ENCODE measurements at places on chromosomes 11 and 22.

DNA sequence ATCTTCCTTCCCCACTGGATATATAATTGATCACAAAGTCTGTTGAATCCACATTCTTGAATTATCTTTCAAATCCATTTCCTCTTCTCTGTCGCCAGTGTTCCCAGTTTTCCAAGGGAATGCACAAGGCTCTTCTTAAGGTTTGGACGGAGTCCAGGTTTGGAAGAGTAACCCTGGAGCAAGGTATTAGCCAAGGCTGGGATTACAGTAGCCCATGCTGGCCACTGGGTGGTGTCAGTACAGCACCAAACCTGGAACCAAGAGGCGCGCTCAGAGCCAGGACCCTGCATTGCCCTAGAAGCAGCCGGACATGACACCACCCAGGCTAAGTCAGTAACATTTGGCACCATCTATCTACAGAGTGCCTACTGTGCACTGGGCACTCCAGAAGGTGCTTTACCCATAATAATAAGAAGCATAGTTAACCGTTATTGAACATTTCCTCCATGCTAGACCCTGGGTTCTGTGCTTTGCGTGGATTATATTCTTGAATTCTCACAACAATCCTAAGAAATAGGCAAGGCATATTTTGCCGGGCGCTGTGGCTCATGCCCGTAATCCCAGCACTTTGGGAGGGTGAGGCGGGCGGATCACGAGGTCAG lies 48.0 kb upstream of the CLPB start:
- DNase-seq: no peak

- DNase-seq: no peak
Measured at GRCh38 chr22:45155050-45155840, 8.5 kb upstream of the NUP50 start.

DNA sequence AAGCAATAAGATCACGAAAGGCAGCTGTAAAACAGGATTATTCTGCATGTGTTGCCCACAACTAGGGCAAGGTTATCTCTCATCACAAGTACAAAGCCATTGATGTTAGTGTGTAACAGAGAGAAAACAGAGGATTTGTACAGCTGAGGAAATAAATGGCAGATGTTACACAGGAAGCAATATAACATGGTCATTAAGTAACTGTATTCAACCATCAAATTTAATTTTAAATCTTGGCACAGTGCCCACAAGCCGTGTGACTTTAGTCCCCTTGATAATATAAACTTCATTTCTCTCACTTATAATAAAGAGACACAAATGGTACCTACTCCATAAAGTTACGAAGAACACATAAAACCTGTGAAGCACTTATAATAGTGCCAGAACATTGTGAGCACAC lies 17.3 kb downstream of the OR51E2 start:
- no peak for DNase-seq

DNA sequence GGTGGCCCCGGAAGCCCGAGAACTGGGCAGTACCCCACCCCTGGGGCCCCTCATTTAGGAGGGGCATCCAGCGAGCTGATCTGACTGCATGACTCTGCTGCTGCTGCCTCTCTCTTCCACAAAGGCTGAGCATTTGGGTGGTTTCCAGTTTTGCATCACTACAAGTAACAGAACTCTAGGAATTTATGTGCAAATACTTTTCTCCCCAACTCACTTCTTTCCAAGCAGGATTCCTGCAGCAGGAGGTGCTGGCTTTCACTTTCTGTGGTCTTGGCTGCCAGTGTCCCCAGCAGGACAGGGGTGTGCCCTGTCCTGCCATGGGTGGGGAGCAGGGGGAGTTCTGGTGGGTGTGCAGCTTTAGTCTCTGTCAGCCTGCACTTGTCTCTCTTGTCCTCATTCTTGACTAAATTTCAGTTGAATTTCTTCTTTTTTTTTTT lies 21.2 kb downstream of the UPB1 start:
- DNase-seq: no peak

- DNase-seq: no peak
Measured at GRCh38 chr22:47672526-47672925, 910.1 kb downstream of the TBC1D22A start.

GRCh38 chr11:92894197-92894596 lies 75.3 kb upstream of the MTNR1B start:
- no peak for DNase-seq

DNA sequence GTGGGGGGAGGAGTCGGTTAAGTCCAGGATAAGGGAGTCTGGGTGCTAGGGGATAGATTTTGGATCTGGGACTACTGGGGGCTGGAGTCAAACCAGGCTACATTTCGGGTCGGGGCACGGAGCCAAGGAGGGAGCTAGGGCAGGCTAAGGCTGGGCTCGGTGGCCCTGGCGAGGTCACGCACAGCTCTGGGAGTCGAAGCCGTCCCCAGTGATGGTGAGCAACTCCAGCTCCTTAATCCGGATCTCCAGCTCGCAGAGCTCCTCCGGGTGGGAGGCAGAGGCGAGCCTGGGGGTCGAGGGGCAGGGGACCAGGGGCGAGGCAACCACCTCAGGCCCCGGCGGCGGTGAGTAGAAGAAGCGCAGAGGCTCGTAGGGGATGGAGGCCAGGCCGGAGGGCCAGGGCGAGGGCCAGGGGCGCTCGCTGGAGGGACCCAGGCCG lies 544 bp downstream of the C11orf91 start:
- no peak for DNase-seq

DNA sequence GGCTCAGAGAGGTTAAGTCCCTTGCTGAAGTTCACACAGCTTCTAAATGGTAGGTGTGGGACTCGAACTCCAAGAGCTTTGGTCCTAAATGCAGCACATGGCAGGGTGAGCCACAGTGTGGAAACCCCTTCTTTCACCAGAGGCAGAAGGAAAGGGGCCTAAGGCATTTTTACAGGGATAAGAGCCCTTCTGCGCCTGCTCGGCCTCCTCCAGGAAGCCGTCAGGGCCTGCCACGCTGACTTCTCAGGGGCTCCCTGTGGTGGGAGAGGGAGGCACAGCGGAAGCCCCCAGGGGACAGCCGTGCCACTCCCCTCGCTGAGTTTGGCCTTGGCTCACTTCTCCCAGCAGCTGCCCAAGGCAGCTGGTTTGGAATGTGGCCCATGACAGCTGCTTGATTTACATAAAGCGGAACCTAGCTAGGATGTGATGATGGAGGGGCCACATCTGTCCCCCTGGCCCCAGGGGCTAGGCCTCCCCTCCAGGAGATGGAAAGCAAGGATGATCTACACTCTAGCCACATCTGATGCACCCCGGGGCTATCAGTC lies 35.4 kb downstream of the CD82 start:
- DNase-seq: no peak

DNA sequence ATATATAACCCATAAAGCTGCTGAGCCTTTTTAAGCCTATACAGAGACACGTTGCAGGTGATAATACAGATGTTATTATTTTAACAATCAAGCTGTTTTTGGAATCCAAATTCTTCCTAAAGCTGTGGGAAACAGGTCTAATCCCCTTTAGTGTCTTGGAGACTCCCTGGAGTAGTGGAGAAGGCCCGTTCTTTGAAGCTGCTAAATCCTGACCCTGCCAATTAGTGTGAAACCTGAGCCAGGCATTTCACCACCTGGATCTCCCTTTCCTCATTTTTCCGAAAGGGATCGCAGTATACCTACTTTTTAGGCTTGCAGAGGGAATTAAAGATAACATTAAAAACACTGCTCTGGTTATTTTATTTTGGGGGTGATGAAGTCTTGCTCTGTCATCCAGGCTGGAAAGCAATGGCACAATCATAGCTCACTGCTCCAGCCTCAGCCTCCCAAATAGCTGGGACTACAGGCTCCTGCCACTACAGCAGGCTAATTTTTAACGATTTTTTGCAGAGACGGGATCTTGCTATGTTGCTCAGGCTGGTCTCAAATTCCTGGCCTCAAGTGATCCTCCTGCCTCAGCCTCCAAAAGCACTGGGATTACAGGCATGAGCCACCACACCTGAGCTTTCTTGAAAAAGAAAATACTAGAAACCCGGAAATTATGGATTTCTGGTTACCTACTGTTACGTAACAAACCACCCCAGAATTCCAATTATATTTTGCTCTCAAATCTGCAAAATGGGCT lies 1.7 kb upstream of the EIF4ENIF1 start:
- DNase-seq: no peak

GRCh38 chr11:47314992-47315391 lies 37.5 kb downstream of the MYBPC3 start:
- no peak for DNase-seq

GRCh38 chr11:61579676-61580270 lies 1.1 kb downstream of the SYT7 start:
- DNase-seq: no peak

DNA sequence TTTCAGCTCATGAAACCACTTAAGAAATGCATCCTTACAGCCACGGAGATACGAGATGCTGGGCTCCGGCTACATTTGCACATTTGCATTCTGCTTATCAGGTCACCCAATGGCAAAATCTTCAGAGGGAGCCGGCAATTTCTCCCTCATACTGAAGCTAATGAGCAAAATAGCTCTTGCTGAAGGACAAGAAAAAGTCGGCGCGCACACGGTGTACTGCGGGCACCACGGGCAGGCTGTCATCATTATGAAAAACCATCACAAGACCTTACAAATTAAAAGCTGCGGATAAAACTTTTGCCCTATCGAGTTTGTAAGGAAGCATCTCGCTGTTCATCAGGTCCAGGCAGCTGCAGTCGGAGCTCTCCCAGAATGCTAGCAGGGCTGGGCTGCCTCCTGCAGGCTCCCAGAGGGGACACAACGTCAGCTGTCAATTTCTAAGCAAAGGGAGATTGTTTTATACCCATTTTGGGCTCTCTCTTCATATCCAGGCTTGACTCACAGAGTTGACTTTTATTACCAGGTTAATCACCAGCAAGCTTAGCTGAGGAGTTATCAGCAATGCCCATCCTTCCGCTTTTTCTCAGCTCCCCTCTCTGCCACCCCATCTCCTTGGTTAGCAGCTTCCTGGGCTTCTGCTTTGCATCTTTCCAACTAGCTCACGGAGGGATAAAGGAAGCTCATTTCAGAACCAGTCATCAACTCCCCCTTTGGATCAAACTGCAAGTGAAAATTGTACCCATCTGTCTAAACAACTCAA lies 375.1 kb downstream of the OPCML start:
- DNase-seq: no peak

DNA sequence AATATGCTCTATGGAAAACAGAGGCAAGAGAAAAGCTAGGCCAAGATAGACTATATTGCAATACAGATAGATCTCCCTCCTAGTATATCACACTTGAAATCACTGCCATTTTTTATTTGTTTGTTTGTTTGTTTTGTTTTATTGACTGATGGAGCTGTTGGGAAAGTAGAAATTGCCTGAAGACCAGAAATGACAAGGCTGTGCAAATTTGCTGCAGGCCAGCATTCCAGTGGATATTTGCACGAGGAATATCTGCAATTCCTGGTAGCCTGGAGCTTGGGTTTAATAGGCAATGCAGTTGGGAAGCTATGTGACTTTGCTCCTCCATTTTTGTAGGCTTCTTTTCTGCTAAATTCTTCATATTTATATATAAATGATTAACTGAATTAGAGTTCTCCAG lies 991.7 kb downstream of the LRRC4C start:
- no peak for DNase-seq

GRCh38 chr11:12174477-12175143 lies 64.2 kb downstream of the MICAL2 start:
- DNase-seq: no peak

DNA sequence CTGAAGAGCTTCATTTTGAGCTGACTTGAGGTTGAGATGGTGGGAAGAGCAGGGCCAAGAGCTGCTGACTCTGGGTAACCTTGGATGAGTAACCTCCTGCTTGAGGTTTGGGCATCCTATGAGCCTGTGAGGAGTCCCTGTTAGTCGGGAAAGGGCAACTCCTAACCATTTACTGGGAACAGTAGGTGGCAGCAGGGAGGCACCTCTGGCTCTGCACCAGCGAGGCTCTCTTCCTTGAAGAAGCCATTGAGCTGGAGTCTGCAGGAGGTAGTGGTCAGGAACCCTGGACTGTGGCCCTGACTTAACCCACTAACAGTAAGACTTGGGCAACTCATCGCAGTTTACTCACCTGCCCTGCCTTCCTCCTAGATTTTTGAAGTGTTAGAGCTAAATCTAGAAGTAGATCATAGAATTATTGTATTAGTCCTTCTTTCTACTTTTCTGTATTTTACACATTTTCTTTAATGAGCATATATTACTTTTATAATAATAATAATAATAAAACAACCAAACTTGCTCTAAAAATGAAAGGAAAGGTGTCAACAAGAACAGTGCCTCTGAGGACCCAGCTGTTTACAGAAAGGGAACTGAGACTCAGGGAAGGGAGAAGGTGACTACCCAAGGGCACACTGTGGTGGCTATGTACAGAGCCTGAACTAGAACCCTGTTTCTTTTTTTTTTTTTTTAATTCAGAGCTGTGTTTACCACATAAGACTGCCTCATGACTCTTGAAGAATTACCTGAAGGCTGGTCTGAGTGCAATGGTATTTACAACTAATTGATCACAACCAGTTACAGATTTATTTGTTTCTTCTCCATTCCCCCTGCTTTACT lies 47.5 kb downstream of the MEI1 start:
- peak; percentile 26 for DNase-seq

DNA sequence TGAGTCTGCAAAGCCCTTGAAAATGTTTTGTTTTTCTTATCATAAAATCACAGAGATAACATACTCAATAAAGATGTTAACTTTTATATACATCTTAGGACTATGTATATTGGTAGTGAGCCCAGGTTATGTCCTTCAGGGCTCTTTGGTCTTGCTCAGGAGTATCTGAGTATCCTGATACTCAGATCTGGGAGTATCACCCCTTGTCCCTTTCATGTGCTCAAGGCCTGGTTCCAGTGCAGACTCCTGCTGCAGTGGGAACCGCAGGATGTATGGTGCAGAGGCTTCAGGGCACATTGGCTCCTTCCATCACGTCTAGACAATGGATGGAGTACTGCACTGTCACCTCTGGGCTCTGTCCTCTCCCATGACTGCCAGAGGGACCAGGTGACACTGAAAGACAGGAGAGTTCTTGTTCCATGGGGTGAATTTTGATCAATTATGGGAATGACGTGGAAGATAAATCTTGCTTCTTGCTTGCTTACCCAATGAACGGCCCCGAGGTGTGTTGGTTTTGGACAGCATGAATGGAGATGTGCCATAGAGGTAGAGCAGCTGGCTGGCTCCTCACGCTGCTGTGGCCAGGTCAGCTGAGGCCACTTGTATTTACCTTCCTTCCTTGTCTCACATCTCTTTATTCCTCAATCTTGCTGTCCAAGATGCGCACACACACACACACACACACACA lies 215.5 kb downstream of the ARHGAP42 start:
- DNase-seq: no peak

DNA sequence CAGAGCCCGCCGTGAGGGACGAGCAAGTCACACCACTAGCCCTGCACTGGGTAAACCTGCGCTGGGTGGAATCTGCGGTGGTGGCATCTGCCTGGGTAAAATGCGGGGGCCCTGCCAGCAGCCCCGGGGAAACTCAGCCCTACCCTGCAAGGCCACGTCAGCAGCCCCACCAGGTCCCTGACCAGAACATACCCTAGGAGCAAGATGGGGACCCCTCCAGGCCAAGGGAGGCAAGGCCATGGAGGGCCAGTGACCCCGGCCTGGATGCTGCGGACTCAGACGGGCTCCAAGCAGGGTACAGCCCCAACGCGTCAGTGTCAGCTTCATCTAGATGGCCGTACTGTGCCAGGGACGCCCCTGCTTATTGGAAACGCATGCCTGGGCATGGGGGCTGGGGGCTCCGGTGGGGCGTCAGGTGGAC lies 26.3 kb downstream of the TOLLIP start:
- DNase-seq: no peak

GRCh38 chr11:114115451-114115928 lies 56.0 kb downstream of the ZBTB16 start:
- DNase-seq: no peak

GRCh38 chr11:8886322-8886721 lies 24.7 kb upstream of the AKIP1 start:
- DNase-seq: no peak

GRCh38 chr22:40703174-40703573 lies 23.9 kb downstream of the MCHR1 start:
- DNase-seq: no peak
